ENCODE measurements at places on chromosomes 13 and 19. TPM values are rescaled to one million over a fixed set of nuclear protein-coding genes. Genes with fewer than 3 reads are reported as not detected.

Gene FRY
- total RNA-seq: 5.3 TPM

Gene CHST8
- 23.8 TPM for total RNA-seq

Gene GET3
- total RNA-seq: 104 TPM

Gene CEACAM8
- not detected for total RNA-seq

Gene ZNF723
- not detected for total RNA-seq

Gene KLF1
- total RNA-seq: 0.89 TPM

Gene ANGPTL4
- total RNA-seq: 2.2 TPM
